ENCODE measurements at places on chromosomes 12 and 14.

DNA sequence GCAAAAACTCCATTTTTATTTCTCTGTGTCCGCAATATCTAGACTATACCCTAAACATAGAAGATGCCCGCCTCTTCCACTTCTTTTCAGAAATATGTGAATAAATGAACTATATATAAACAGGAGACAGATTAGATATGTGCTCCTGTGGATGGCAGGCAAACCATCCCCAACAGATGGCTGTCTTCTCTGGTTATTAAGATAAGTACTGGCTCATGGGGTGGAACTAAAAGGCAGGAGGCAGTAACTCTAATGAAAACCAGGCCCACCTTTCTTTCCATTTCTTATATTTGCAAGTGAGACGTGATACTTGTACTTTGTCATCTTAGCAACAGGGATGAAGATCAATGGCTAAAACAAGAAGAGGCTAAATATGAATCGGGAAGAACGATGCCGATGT, 20.2 kb downstream of the E2F7 start:
- no peak for DNase-seq

- DNase-seq = no peak
These were observed 32.4 kb downstream of the STXBP6 start for GRCh38 chr14:25017562-25017961.

- DNase-seq = no peak
These were observed 94.5 kb downstream of the OTOGL start for GRCh38 chr12:80193865-80194264.

- no peak for DNase-seq
These were observed 509 bp downstream of the PGF start for GRCh38 chr14:74954947-74955228.

GRCh38 chr12:45122768-45123380, 72.0 kb upstream of the DBX2 start:
- no peak for DNase-seq

DNA sequence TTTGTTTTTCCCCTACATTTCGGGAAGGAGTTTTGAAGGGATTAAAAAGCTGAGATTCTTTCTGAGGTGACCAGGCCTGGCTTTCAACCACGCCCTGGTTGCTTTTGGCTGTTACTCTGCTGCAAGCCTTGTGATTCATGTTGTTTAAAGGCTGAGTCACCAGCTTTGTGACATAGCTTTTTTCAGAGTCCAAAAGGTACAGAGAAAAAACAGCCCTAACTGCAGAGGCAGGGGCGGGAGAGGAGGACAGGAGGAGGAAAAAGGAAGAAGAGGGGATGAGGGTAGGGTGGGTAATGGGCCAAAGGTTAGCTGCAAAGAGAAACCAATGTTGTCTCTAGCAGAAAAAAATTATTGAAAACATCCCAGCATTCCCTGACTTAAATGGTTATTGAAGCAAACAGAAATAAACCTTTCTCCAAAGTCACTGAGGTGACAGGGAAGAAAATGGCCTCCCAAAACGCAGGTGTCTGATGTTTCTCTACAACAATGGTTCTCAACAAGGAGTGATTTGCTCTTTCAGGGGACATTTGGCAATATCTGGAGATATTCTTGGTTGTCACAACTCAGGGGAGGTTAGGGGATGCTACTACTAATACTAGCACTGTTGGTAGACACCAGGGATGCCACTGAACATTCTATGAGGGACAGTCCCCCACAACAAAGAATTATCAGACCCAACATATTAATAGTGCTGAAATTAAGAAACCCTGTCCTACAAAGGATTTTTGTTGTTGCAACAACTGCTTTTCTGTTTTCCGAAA, 2.1 kb upstream of the UBC start:
- peak; percentile 46 for DNase-seq

GRCh38 chr12:6807170-6807569, 14.5 kb upstream of the GPR162 start:
- no peak for DNase-seq

DNA sequence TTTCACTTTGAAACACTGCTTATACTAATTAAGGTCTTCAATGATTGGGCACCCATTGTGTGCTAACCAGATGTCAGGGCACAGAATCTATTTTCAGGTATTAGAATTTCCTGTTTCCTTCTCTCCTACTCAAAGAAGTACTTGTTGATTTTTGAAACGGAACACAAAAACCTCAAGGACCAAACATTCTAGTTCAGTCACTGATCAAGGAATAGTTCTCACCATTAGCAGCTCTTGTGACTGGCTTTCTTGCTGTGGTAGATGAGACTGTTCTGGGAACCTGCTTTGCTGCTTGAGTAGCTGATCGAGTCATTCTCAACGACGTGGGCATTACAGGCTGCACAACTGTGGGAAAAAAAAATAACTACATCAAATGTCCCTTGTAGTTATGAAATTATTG, 11.0 kb downstream of the DLGAP5 start:
- no peak for DNase-seq

GRCh38 chr12:102765736-102766135, 151.3 kb downstream of the PAH start:
- no peak for DNase-seq

- no peak for DNase-seq
These were observed 220.7 kb downstream of the TTC6 start for GRCh38 chr14:37816135-37816534.

- DNase-seq = no peak
These were observed 16.3 kb downstream of the C2CD5 start for GRCh38 chr12:22527999-22528398.

- DNase-seq = no peak
These were observed 19.5 kb downstream of the SERPINA3 start for GRCh38 chr14:94631536-94632304.

DNA sequence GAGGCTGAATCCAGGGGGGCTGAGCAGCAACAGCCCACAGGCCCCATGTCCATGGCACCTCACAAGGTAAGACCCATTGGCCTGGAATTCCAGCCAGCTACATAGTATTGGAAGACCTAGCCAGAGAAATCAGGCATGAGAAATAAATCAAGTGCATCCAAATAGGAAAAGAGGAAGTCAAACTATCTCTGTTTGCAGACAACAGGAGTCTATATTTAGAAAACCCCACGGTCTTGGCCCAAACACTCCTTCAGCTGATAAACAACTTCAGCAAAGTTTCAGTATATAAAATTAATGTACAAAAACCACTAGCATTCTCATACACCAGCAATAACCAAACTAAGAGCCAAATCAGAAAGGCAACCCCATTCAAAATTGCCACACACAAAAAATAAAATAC, 16.9 kb downstream of the PDE6H start:
- DNase-seq = no peak

GRCh38 chr12:69936214-69936731, 111.2 kb downstream of the MYRFL start:
- no peak for DNase-seq

- DNase-seq = no peak
These were observed 21.5 kb downstream of the P2RX2 start for GRCh38 chr12:132639956-132640520.

DNA sequence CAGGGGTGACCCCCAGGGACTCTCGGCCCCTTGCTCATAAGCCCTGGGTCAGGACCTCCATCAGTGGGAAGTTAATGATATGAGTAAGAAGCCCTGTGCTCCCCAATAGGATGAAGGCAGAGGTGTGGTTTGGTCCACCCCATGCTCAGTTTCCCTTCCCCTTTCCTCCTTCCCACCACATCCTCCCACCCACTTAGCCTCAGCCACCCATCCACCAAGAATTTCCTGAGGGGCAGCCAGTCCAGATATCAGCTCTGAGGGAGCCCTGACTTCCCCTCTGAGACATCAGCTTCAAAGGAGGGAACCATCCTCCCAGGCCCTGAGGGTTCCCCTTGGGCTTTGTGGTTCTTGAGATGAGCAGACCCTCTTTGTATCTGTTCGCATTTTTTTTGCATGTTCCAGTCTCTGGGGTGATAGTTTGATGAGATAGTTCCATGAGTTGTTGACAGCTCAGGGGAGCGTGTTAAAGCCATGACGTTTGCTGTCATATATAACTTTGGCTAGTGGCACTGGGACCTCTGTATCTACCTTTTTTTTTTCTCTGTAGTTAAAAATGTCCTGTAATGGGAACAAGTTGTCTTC, 71.2 kb downstream of the LGMN start:
- no peak for DNase-seq

DNA sequence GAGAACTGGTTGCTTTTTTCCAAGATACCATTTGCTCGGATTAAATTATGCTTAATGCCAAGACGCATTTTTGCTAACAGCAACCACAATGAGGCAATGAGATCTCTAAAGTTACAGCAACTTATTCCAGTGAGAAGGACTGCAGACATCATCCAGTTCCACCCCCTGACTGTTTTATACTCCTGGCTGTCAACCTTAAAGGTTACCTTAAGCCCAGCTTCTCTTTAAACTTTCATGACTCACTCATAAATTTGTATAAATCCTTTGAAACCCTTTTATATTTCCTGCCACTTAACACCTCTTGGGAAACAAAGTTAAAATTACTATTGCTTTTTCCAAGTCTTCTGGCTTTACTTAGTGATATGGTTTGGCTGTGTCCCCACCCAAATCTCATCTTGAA, 80.2 kb downstream of the TMTC1 start:
- DNase-seq = no peak

DNA sequence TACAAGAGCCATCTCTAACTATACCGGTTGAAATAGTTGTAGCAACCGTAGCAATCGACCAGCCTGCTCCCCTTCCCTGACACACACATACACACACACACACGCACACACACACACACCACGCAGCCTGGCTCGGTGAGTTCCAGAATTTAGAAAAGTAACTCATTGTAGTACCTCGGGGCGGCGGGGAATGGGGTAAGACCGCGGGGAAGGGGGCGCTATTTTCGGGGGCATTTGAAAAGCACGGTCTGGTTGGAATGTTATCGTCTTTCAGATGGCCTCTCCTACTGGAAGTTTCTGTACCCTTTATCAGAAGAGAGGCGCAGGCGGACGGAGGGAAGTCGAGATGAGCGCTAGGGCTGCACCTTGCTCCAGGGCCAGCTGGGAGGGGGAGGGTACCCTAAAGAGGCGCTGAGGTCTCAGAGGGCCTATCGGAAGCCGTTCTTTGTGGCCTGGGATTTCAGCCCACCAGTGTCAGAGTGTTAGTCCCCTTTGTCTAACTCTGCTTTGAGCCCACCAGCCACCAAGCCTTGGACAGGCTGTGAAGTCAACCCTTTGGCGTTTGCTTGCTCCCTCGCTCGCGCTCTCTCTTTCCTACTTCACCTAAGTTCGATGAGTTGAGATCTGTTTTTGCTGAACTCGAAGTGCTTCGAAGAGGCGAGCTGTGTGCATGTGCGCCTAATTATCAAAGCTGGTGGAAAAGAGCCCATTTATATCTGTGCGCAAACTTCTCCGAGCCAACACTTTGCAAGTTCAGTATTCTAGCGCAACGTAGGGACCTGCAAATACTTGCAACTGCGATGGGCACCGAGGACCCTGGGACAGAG, 837 bp downstream of the COL2A1 start:
- no peak for DNase-seq

GRCh38 chr12:113226696-113227568, 5.7 kb downstream of the TPCN1 start:
- no peak for DNase-seq

DNA sequence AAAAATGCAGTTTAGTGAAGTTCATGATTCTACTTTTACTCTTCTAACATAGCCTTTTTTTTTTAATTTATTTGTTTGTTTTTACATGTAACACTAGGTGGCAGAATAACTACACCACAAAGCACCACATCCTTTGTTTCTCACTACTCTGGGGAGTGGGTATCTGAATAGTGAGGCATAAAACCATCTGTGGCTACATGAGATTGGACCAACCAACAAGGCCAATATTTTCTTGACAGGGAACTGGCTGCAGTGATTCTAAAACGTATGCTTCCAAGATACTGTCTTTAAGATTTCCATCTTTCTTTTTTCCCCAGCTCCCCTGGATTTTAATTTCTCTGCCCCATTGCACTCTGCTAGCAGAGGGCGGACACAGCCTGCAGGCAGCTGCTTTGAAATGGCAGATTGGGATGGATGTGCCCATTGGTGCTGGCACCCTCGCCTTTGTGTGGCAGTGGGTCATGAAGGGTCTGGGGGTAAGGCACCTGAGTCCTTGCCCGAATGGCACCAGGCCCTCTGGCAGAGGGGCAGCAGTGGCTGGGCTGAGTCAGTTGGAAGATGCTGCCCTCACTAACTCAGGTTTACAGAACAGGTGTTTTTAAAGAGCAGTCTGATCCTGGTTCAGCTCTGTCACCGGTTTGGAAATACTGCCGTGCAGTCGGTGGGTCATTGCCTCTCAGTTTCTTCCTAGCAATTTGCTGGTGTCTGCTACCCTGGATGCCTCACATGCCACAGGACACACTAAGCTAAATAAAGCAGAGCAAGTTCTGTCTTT, 429.1 kb downstream of the RAD51B start:
- DNase-seq = no peak

DNA sequence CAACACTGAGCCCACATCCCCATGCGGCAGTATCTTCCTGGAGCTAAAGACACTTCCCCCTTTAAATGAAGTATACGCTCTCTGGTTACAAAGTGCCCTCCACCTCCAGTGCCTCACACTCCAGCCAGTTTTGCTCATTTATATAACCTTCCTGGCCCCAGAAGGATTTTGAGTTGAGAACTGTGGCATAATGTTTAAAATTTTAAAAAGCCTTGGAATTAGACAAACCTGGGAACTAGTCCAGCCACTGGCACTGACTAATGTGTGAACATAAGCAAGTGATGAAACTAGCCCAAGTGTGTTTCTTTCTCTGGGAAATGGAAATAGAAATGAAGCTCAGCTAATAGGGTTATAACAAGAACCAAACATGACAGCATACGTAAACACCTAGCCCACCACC, 723.7 kb upstream of the USP15 start:
- DNase-seq = no peak
